ENCODE measurements at places on chromosomes 12 and 14.

DNA sequence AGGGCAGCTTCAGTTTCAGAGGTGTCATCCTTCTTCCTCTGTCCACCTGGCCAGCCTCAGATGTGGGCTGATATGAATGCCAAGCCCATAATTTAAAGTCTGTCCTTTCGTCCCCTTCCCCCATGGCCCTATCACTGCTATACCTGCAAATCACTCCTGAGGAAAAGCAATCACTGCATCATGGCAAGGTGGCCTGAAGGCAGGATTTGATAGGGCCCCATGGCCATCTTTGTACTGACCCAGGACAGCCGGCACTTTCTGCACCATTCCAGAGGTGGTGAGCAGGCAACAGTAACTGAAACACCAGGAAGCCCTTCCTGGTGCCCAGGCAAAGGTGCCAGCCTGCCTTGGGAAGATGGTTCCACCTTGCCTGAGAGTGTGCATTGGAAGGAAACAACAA is 60.8 kb downstream of the ANO2 start:
- no peak for DNase-seq

DNA sequence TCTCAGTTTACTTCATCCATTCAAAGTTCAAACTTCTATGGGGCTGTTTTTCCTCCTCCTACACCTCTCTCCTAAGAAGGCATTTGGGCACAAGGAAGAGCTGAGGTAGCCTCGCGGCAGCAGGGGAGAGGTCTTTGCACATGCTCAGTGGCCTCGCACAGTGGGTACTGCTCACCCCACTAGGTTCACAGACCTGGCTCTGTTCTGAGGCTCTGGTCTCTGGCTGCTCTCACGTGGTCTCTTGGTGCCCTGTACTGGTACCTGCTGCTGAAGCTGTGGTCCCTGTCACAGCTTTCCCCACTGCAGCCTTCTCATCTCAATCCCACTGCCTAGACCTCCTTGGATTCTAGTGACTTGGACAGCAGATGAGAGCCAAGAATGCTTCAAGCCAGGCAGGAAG is 134.7 kb upstream of the CRY1 start:
- DNase-seq, result no peak

GRCh38 chr14:79016828-79017505 is 846.8 kb downstream of the NRXN3 start:
- DNase-seq, result no peak

GRCh38 chr12:12126551-12126950 is 55.8 kb downstream of the BCL2L14 start:
- DNase-seq, result no peak

GRCh38 chr14:60315196-60315990 is 66.4 kb downstream of the PPM1A start:
- DNase-seq, result no peak

DNA sequence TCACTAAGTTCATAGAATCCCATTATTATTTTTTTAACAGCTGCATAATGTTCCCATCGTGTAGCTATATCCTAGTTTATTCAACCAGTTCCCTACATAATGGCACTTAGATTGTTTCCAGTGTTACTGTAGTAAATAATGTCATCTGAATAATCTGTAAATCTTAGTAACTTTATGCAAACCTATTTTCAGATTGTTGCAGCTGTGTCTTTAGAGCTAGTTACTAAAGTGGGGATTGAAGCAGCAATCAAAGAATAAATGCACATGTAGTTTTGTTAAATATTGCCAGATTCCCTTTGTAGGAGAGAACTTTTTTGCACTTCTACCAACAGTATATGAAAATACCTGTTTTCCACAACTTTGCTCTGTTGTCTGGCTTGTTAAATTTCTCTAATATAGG is 13.1 kb downstream of the ARID2 start:
- DNase-seq, result no peak

DNA sequence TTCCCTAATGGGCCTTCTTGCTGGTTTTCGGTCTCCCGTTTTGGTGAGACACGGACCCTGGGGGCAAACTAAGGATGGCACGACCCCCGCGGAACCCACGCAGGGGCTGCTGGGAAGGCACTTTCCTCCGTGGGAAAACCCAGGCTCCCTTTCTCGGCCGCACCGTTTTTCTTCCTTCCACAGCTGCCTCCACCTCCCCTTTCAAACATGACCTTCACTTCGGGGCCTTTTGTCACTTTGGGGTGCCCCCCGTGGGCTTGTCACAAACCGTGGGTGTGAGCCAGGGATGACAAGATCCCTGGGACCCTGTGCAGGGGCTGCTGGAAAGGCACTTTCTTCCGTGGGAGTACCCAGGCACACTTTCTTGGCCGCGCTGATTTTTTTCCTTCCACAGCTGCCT is 268.7 kb downstream of the ALG10 start:
- DNase-seq, result no peak

GRCh38 chr12:105279460-105280056 is 43.6 kb upstream of the APPL2 start:
- DNase-seq, result peak; percentile 9

DNA sequence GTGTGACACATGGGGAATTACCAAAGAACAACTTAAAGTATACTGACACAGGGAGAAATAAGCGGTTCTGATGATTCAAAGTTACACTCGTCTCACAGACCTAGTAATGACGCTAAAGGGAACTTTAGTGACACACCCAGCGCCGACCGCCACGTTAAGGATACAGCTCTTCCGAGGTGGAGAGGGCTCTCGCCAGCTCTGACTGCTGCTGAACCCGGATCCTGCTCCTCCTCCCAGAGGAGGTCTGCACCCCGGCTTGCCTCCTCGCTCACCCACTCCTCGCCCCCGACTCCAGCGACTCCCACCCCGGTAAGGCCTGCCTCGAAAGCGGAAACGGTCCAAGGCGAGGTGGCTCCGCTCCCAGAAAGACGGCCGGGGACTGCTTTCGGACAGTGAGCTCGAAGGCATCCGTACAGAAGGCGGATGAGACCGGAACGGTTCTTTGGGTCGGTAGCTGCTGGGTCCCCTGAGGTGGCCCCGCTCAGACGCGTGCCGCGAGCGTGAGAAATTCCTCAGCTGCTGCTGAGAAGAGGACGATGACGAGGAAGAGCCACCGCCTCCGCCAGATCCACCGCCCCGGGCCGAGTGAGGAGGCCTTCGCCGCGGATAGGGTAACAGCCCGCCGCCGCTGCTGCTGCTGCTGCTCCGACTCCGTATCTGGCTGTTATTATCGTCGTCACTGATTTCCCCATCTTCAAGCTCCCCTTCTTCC is 643 bp downstream of the ZFC3H1 start:
- peak; percentile 66 for DNase-seq

DNA sequence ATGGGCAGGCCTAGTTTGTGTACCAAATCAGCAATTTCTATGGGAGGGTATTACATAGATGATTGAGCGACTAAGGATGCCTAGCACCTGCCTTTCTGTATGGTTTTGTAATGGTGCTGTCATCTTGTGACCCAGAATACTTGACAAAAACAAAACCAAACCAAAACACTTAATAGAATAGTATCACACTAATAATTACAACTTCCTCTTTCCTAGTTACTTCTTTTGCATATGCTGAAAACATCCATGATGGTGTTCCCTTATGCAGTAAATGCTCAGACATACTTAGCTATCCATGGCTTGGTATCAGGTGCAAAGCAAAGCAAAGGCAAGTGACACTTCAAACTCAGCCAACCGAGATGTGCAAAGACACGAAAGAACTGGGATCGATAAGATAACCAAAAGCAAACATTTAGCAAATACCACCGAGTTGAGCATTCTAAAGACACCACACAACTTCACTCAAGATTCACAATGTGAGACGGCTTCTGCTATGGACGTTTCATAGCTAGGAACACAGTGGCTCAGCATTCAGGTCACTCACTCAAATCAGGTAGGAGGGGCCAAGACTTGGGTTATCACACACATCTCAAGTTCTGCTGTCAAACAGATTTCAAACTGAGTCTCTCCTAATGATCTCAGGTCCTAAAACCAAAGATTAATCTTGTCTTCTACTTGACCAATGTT is 24.3 kb downstream of the PPP1CC start:
- no peak for DNase-seq

- DNase-seq, result no peak
Measured at GRCh38 chr12:131371401-131372170, 339.3 kb upstream of the SFSWAP start.

- no peak for DNase-seq
Measured at GRCh38 chr12:47206450-47207339, 126.9 kb upstream of the AMIGO2 start.

- DNase-seq, result no peak
Measured at GRCh38 chr14:105851716-105852377, 325.5 kb downstream of the TMEM121 start.

GRCh38 chr14:94093418-94093817 is 12.3 kb downstream of the IFI27L1 start:
- DNase-seq, result no peak

GRCh38 chr14:106318700-106319099 is 792.3 kb downstream of the TMEM121 start:
- DNase-seq, result peak; percentile 67

DNA sequence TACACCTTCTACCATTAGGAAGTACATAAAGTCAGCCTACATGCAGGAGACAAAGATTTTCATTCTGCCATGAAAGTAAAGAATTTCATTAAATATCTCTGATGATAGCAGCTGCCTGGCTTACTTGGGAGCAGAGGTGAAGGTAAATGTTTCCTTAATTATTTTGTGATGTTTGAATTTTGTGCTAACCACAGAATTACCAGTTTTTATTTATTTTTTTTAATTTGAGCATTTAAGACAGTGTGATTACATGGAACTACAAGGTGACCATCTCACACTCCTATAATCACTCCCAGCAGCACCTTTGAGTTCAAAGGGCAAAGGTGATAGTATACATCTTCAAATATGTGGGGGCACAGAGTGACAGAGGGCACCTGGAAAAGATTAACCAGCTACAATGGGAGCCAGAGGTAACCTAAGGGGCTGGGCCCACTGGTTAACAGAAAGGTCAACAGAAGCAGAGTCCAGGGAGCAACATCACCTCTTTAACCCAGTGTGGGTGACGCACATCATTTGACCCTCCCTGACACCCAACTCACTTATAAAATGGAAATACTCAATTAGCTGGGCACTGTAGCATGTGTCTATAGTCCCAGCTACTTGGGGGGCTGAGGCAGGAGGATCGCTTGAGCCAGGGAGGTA is 65.0 kb downstream of the GCH1 start:
- no peak for DNase-seq

DNA sequence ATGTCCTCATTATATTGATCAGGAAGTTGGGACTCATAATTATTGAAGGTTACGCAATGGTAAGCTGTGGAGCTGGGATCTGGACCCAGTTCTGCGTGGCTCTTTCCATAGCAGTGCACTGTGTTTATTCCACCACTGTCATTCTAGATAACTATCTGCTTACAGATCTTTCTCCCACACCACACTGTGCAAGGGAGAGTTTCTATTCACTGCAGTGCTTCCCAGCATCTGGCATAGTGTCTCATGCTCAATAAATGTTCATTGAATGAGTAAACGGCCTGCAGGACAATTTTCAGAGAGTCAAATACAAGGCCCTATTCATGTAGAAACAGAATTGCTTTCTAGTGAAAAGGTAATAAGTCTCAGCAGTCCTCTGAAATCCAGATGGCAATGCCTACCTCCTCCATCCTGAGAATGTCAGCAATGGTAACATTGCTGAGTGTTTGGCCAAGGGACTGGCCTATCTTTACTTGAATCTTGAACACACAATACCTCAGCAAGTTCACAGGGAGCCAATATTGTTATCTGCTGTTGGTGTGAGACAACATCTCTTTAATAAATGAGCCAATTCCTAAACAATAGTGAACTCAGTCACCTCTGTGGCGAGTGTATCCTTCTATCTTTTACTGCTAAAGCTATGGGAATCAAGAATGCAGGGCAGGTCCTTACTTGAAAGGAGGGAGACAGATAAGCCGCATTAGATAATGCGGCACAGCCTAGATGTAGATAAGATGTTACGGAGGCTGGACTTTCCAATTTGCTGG is 332.4 kb upstream of the PRICKLE1 start:
- no peak for DNase-seq

- DNase-seq, result no peak
Measured at GRCh38 chr14:52802597-52802996, 11.2 kb upstream of the GNPNAT1 start.

DNA sequence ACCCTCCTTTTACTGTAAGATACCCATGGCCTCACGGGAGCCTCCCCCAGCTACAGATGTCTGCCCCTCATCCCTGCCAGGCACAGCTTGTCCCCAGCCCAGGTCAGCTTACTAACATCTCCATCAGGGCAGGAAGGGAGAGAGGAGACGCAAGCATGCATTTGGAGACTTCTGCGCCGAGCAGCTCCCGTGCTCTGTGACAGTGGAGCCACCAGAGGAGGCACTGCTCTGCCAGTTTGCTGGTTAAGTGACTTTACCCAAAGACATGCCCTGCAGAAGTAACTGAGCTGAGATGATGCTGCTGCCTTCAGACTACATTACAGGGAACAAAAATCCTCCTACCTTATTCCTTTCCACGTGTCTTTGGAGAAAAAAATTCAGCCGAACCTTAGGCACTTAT is 133.4 kb downstream of the ESRRB start:
- no peak for DNase-seq

DNA sequence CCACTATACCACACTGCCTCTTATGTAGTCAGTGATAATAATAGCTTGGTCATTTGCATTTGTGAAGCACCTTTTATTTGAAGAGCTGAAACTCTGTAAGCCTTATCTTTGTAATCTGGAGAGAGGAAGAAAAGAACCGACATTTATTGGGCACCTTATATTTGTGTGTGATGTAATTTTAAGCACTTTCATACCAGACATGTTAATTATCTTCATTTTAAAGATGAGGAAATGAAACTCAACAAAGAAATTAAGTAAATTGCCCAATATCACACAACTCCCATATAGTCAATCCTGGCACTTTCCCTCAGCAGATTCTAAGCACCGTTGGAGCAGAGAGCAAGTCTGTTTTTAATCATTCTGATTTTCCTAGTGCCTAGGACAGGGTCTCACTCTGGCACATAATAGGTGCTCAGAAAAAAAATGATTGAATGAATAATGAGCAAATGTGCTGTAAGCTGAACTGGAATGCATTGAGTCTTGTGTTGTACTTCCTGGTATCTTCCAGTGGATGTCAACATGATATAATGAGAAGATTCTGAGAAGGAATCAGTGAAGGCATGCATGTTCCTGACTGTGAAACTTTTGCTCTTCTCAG is 418.9 kb downstream of the ZFP36L1 start:
- no peak for DNase-seq

- DNase-seq, result no peak
Measured at GRCh38 chr14:91770185-91770584, 38.3 kb upstream of the CATSPERB start.

GRCh38 chr14:75783184-75783583 is 122.1 kb downstream of the TTLL5 start:
- DNase-seq, result no peak

GRCh38 chr14:51539571-51540037 is 112.1 kb upstream of the FRMD6 start:
- DNase-seq, result no peak

DNA sequence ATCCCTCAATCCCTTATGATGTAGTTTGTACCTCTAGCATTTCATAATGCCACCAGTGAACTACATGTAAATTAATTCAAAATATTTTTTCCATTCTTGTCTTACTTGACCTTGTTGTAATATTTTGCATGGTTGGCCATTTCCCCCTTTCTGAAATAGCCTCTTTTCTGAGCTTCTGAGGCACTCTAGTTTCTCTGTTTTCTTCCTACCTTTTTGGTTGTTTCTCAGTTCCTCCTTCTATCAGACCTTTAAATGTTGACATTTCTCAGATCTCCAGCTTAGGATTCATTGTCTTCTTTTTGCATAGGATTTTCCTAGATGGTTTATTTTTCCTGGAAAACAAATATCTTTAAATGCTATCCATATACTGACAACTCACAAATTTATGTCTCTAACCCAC is 9.8 kb upstream of the RMST start:
- DNase-seq, result no peak

All from activated T-cell treated with anti-CD3 and anti-CD28 coated beads for 48 hours (primary cell).